ENCODE measurements at places on chromosomes 11 and 22.
A peak's percentile ranks its signal among the peaks of the same experiment; 100 is the strongest.

GRCh38 chr11:69079661-69080256, 31.0 kb downstream of the TPCN2 start:
- DNase-seq: no peak
- no peak overlapping the region for H3K4me3 ChIP-seq
- H3K4me1 ChIP-seq: no peaks in the 10 kb centered on the region
- peaks cover 51% of the 10 kb centered on the region for H3K36me3 ChIP-seq

- no peak for DNase-seq
- no peak overlapping the region for H3K4me3 ChIP-seq
- no peak overlapping the region for H3K27ac ChIP-seq
- H3K36me3 ChIP-seq: no peaks in the 10 kb centered on the region
Measured at GRCh38 chr11:112759418-112759817, 201.8 kb upstream of the NCAM1 start.

GRCh38 chr11:70806461-70807194, 408.3 kb downstream of the CTTN start:
- peaks cover 3% of the 10 kb centered on the region for H3K27me3 ChIP-seq
- H3K4me3 ChIP-seq: no peak overlapping the region
- H3K27ac ChIP-seq: no peak overlapping the region
- no peaks in the 10 kb centered on the region for H3K36me3 ChIP-seq
- no peak for DNase-seq
- no peaks in the 10 kb centered on the region for H3K4me1 ChIP-seq

DNA sequence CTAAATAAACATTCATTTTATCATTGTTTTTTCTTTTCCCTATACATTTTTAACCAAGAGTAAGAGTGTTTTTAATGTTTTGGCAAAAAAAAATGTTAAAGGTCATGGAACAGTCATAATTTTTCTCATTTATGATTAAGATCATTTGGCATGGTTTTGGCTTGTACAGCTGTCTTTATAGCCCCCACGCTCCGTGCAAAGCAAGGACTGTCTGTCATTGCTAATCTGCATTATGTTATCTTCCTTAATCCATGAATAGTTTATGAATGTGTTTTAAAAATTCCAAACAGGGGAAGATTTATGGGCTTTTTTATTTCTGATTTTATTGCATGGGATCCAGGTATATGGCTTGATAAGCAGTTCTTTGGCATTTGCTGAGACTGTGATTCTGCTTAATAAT, 28.1 kb downstream of the PGM2L1 start:
- no peak for DNase-seq
- H3K27ac ChIP-seq: no peak overlapping the region
- no peaks in the 10 kb centered on the region for H3K4me1 ChIP-seq
- no peak overlapping the region for H3K4me3 ChIP-seq

DNA sequence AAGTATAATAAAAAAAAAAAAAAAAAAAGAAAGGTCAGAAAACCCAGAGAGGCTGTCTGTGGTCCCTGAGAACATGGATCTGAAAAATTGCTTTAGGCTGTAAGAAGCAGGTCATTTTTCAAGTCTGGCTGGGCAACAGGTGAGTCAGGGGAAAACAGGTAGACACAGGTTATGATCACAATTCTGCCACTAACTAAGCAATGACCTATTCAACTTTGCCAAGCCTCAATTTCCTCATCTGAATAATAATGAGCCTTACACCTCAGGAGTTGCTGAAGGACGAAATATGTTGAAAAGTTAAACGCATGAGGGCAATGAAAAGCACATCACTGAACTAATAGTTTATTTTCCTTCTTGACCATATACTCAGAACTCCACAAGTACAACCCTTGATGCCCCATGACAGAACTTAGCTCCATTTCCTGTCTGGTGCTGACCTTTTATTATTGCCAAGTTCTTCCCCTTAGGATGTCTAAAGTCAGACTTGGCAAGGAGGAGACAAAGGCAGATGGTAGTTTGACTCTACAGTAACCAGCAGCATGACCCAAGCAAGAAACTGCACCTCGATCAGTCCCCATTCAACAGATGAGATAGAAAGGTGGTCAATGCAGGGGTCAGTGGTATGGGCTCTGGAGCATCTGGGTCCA, 93.6 kb downstream of the SYN3 start:
- no peaks in the 10 kb centered on the region for H3K4me1 ChIP-seq
- H3K36me3 ChIP-seq: no peaks in the 10 kb centered on the region
- no peak for DNase-seq
- H3K4me3 ChIP-seq: no peak overlapping the region
- H3K27me3 ChIP-seq: peaks cover 5% of the 10 kb centered on the region

DNA sequence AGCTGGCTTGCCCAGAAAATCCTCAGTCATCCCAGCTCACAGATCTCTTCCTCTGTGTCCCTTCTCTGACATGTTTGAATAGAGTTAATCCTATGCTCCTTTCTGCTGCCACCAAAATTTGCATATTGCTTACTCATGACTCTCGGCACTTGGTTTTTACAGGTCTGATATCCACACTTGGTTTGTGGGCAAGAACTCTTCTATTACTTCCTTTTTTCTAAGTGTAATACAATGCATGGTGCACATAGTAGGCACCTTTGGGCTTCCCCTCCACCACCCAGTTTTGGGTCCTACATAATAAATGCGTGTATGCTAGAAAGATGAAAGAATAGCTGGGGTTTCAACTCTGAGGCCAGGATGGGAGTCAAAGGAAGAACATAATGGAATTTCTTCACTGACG, 69.7 kb upstream of the GRK3 start:
- no peak for DNase-seq
- no peaks in the 10 kb centered on the region for H3K27me3 ChIP-seq
- H3K27ac ChIP-seq: no peak overlapping the region
- H3K4me1 ChIP-seq: peaks cover 18% of the 10 kb centered on the region

DNA sequence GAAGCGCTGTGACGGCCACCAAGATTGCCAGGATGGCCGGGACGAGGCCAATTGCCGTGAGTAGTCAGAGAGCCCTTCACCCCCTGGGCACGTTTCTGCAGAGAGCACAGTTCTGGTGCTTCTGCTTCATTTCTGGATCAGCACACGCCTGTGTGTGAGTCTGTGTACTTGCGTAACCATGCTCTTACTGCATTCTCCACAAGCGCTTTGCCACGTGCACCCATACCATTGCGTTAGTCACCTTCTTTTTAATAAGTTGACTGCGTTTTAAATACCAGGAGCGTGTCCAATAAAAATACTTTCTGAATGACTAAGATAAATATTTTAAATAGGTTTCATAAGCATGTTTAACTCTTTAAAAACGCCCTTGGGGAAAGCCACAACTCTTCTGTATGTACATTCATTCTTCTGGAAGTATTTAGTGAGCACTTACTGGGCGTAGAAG, 143.0 kb upstream of the SORL1-AS1 start:
- H3K4me3 ChIP-seq: no peak overlapping the region
- H3K27ac ChIP-seq: no peak overlapping the region
- peak; percentile 22 for DNase-seq
- no peaks in the 10 kb centered on the region for H3K27me3 ChIP-seq
- no peaks in the 10 kb centered on the region for H3K36me3 ChIP-seq

GRCh38 chr22:42577623-42578240, 24.0 kb downstream of the SERHL2 start:
- peaks cover 30% of the 10 kb centered on the region for H3K36me3 ChIP-seq
- H3K4me3 ChIP-seq: no peak overlapping the region
- H3K27ac ChIP-seq: no peak overlapping the region
- H3K27me3 ChIP-seq: no peaks in the 10 kb centered on the region

DNA sequence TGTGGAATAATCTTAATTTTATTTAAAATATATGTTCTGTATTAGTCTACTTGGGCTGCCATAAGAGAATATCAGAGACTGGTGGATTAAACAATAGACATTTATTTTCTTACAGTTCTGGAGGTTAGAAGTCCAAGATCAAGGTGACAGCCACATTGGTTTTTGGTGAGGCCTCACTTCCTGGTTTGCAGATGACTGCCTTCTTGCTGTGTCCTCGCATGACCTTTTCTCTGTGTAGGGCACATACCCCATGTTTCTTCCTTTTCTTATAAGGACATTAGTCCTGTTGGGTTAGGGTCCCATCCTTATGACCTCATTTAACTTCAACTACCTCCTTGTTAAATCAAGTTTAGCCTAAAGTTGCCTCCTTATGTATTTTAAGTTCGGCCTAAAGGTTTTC, 202.7 kb upstream of the MPPED2 start:
- no peaks in the 10 kb centered on the region for H3K36me3 ChIP-seq
- no peaks in the 10 kb centered on the region for H3K27me3 ChIP-seq
- no peak overlapping the region for H3K27ac ChIP-seq
- H3K4me1 ChIP-seq: no peaks in the 10 kb centered on the region
- DNase-seq: no peak

- peak; percentile 83 for DNase-seq
- H3K36me3 ChIP-seq: peaks cover 2% of the 10 kb centered on the region
- no peak overlapping the region for H3K4me3 ChIP-seq
- H3K4me1 ChIP-seq: peaks cover 13% of the 10 kb centered on the region
Measured at GRCh38 chr11:110473706-110474105, 44.0 kb downstream of the FDX1 start.

GRCh38 chr11:69472541-69473275, 8.8 kb upstream of the LINC01488 start:
- H3K4me3 ChIP-seq: no peak overlapping the region
- peaks cover 5% of the 10 kb centered on the region for H3K27me3 ChIP-seq
- no peak for DNase-seq
- peaks cover 44% of the 10 kb centered on the region for H3K4me1 ChIP-seq

GRCh38 chr22:11325767-11326166, 4202.2 kb upstream of the OR11H1 start:
- no peaks in the 10 kb centered on the region for H3K27me3 ChIP-seq
- no peak overlapping the region for H3K27ac ChIP-seq
- no peak overlapping the region for H3K4me3 ChIP-seq
- no peaks in the 10 kb centered on the region for H3K36me3 ChIP-seq
- no peaks in the 10 kb centered on the region for H3K4me1 ChIP-seq

DNA sequence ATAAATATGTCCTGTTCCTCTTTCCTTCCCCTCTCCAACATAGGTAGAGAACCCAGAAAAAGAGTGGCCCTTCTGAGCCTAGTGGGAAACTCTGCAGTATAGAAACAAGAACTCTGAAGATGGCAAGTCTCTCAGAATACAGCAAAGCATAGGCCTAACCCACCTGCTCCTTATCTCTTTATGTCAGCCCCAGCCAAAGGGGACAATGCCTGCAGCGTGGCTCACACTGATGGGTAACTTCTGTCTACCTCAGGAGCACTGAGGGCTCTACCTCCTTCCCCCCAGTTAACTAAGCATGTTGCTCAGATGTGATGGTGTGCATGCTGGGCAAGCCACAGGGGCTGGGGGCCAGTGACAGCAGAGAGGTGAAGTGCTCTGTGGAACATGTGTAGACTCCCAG, 4.9 kb upstream of the NRIP3 start:
- H3K27me3 ChIP-seq: peaks cover 21% of the 10 kb centered on the region
- no peak overlapping the region for H3K27ac ChIP-seq
- peaks cover 7% of the 10 kb centered on the region for H3K4me1 ChIP-seq
- no peak for DNase-seq

Measured in muscle of leg (tissue), 16 donors.